Umbilical cord (tissue), 2 donors: ENCODE measurements at places on chromosomes 13 and 19.

- DNase-seq = no peak
These were observed 34.4 kb downstream of the DHRS12 start for GRCh38 chr13:51769455-51770127.

GRCh38 chr13:113604186-113604585 is 19.6 kb downstream of the TFDP1 start:
- DNase-seq = no peak

GRCh38 chr19:28943651-28944050 is 269.3 kb downstream of the UQCRFS1 start:
- no peak for DNase-seq

DNA sequence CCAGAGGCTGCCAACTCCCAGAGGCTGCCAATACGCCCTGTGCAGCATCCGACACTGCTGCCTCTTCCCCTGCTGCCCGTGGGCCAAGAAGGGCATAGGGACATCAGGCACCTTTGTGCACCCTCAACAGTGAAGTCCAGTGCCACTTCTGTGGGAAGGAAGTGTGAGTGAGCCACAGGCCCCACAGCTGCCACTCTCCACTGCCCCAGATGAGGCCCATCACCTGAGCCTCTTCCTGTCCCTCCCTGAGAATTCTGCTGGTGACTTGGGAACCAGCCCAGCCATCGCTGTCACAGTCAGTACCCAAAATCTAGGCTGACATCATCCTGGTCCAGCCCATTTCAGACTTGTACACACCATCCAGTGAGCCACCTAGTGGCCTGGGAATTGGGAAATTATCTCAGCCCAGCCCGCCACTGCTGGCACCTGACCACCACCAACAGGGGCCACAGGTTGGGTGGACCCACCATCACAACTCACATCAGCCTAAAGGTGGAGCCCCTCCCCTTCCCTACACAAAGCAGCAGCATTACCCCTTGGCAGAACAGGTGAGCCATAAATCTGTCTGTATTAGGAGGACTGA is 733.9 kb upstream of the KLHL1 start:
- no peak for DNase-seq

- no peak for DNase-seq
These were observed 8.1 kb downstream of the PSG7 start for GRCh38 chr19:42928896-42929295.

DNA sequence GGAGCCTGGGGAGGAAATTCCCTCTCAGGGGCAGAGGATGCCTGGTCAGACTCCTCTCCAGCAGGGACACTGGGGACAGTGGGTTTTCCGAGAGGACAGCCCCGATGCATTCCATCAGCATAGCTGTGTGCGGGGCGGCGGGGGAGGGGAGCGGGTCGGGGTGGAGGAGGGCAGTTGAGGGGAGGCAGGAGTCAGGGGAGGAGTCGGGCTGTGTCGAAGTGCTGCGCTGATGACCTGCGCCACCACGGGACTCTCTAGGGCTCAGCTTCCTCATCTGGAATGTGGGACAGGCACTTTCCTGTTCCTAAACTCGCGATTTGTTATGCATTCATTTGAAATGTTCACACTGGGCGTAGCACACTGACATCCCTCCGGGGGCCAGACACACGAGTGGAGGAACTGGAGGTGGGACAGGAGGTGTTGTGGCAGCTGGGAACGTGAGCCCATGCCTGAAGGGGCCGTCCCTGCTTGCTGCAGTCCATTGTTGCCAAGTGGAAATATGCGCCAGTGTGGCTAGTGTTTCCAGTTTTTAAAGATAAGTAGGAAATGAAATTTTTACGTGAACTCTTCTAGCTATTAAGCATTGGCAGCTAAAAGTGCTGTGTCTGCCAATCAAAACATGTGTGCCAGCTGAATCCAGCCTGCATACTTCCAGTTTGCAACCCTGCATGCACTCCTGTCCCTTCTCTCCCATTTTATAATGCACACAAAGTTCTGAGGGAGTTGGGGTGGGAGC is 43.3 kb downstream of the FLT1 start:
- DNase-seq = peak; percentile 51

DNA sequence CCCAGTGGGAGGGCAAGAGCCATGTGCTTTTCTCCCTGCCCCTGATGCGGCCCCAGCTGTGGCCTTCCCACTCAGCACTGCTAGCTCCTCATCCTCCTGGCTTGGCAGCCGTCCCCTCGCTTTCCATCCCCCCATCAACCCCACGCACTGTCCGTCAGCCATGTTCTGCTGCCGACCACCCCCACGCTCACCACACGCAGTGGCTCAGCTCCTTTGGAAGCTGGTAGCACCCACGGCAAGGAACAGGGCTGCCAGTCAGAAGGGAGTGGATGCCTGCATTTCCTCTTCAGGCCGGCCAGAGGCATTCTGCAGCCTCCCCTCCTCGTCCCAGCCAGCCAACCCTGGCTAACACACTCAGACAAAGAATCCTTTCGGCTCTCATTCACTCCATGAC is 6.3 kb downstream of the CALM3 start:
- no peak for DNase-seq

- DNase-seq = no peak
These were observed 6.6 kb upstream of the TFDP1 start for GRCh38 chr13:113577881-113578435.

GRCh38 chr13:79727086-79727485 is 246.1 kb downstream of the NDFIP2 start:
- DNase-seq = peak; percentile 81

DNA sequence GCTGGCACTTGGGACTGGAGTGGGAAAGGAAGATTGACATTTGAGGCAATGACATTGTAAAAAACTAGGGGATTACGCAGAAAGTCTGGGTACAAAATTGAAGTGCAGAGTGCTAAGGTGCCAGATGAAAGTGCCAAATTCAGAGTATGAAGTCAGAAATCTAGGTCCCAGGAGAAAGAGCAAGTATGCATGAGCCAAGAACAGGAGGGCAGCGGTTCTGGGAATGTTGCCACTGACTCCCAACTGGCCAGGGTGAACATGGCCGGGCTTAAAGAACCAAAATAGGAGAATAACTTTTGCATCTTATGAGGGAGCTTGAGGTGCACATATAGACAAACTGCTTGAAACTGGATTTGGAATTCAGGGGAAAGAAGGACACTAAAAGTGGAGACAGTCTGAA is 495.8 kb upstream of the KLF12 start:
- no peak for DNase-seq

- DNase-seq = no peak
These were observed 8.7 kb downstream of the PRR12 start for GRCh38 chr19:49599378-49600295.

GRCh38 chr13:42728507-42729180 is 52.7 kb upstream of the FAM216B start:
- DNase-seq = no peak

DNA sequence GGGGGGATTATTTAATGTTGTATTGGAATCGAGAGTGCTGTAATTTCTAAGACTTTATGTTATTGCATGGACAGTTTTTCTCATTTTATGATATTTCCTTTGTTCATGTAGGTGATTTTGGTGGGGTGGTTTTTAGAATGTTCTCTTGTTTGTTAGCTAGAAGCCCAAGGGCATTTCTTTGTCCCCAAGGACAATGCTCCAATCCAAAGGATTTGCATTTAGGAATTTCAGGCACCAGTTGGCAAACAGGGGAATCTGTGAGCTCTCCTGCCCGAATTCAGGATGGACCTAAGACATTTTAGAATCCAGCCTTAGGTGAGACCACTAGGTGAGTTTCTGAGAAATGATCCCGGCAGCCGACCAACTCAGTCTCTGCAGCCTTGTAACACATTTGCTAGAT is 324.9 kb downstream of the KCNRG start:
- DNase-seq = no peak

DNA sequence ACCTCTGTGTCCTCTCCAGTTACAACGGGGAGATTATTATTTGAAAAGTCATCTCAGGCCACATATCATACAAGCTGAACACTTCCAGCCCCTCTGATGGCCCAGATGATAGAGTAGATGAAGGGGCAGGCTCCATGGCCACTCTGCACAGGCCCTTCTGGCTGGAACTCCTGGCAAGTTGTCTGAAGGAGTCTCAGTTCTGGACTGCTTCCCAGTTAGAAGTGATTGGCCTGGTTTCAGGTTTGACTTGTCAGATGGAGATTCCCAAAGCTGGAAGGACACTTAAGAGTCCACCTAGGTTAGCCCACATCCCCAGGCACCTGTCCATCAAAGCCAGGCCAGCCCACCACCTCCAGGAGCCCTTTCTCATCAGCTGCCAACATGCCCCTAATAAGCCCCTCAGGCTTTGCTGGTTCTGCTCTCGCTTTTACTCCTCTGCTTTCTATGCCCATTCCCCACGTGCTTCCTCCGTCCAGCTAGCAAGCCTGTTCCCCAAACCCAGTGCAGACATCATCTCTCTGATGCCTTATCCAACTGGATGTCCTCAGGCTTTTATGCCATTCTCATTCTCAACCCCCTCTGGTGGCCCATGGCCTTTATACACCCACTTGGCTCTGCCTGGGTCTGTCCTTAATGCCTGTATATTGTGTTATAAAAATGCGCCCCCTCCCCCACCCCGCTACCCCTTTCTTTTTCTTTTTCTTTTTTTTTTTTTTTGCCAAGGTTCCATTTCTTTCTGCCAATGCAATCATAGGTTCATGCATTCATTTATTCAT is 56.5 kb downstream of the HSPH1 start:
- DNase-seq = no peak

- peak; percentile 39 for DNase-seq
These were observed 138.5 kb downstream of the RBM26 start for GRCh38 chr13:79267560-79267959.

- DNase-seq = no peak
These were observed 590.1 kb upstream of the SLC10A2 start for GRCh38 chr13:103656311-103656710.

DNA sequence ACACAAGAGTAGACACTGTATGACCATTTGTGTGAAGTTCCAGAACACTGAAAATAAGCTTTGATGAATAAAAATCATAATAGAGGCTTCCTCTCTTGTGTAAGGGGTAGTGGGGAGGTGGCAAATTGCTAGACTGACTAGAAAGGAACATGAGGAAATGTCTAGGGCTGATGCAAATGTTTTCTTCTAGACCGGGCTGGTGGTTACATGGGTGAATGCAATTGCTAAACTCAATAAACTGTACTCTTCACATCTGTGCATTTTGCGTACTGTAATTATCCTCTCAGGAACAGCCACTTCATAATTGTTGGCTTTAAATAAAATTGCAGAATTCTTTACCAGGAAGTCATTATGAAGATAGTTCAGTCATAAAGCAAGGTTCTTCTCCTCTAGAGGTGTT is 5.2 kb upstream of the KBTBD7 start:
- no peak for DNase-seq

GRCh38 chr19:30310602-30311263 is 61.5 kb upstream of the ZNF536 start:
- no peak for DNase-seq

DNA sequence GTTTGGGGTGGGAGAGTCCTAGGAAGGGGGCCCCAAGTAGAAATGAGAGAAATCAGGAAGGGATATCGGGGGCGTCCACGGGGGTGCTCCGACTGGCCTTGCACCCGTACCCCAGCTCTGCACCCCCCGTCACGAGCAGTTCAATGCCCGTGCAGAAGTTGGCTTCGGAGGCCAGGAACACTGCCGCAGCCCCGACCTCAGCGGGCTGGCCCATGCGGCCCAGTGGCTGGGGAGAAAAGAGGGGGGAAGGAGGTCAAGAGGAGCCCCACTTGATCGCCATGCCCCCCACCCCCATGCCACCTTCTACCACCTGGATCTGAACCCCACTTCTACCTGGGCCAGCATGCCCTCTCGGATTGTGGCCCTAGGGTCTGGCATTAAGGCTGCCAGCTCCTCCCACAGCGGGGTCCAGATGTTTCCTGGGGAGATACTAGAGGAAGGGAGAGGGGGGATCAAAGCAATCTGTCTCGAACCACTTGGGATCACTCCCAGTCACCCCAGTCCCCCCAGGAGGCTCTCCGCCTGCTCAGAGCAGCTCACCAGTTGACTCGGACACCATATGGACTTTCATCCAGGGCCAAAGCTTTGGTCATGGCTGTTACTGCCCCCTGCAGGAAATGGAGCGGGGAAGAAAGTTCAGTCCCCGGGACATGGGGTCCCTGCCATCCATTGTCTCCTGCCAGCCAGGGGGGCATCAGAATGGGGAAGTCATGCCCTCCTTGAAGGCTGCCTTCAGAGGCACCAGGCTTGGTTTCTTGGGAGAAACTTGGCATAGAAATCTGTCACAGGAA is 2.5 kb upstream of the BCAT2 start:
- DNase-seq = no peak

- DNase-seq = no peak
These were observed 5.6 kb upstream of the ZNF607 start for GRCh38 chr19:37725181-37725580.

GRCh38 chr13:33244907-33245287 is 40.7 kb downstream of the STARD13 start:
- DNase-seq = no peak

GRCh38 chr13:73250061-73250460 is 191.3 kb downstream of the KLF5 start:
- DNase-seq = no peak

DNA sequence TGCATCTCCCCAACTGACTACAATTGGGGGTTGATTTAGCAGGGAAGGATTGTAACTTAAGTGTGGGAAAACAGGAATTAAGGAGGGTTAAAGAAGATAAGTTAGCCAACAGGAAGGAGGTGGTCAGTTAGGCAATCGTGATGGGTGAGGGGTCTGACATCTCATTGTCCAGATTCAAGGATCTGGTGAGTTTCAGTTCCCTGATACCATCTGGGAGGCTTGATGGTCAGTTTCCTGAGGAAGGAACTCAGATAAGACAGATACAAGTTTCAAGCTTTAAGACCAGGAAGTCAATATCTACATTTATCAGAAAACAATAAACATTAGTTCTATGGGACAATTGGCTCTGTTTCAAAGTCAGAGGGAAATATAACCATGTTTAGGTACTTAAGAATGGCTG is 601.8 kb downstream of the SLITRK6 start:
- DNase-seq = no peak
